IPS-NIHi11 (cell line): ENCODE measurements at places on chromosomes 7 and 10.

- DNase-seq = no peak
These were observed 90.6 kb downstream of the ARID5B start for GRCh38 chr10:61992059-61992460.

DNA sequence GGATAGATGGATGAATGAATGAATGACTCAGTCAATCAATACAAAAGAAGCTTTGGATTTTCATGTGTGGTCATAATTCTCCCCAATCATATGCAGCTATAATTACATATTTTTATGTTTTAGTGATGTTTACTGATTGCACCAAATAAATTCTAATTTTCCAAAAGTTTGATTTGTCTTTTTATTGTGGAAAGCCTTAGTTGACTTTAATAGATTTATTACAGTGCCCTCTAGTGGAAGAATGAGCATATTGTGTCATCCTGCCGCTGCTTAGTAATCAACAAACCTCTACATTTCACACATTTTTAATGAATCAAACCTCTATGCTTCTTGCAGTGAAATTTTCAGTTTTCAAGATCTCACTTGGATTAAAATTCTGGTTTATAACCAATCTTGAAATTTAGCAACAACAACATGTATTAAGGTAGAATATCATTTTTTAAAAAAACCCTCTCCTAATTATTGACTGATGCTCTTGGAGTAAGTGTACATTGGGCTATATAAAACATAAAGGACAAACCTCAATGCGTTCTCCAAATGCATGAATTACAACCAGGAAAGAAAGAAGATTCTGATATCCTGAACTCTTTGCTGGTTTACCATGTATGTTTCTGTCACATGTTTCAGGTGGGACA lies 55.6 kb upstream of the PNLIP start:
- DNase-seq = peak; percentile 44

GRCh38 chr7:104986628-104987259 lies 27.3 kb upstream of the KMT2E start:
- no peak for DNase-seq

- DNase-seq = peak; percentile 76
These were observed 15.7 kb downstream of the SLIT1 start for GRCh38 chr10:97169911-97170693.

DNA sequence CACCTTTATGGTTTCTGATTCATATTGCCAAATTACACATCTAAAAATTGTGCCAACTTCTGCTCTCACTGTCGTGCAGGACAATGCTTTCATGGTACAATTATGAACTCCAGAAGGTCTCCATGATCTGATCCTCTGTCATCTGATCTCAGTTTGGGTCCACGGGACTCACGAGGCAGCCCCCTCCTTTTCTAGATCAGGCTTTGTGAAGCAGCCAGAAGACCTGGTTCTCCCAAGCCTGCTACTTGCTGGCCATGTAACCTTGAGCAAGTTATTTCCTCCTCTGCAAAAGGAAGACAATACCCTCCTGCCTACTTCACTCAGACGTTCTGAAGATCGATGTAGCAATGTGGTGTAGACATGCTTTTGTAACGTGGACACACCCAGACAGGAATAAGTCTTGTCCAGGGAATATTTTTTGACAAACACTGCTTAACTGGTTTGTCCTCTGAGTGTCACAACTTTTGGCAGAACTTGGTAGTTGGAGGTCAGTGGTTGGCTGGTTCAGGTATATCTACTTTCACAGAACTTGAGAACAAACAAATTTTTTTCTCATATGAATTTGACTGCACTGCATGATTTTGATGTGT lies 19.6 kb downstream of the CALML3 start:
- DNase-seq = no peak

- peak; percentile 82 for DNase-seq
These were observed 3.8 kb downstream of the DEPP1 start for GRCh38 chr10:44974628-44975430.

GRCh38 chr10:100895896-100896295 lies 16.9 kb upstream of the SLF2 start:
- DNase-seq = no peak
